Stimulated activated CD8-positive, alpha-beta memory T cell treated with anti-CD3 and anti-CD28 coated beads, Interleukin-2, amount 100 ng/mL, for 1 hour (primary cell): ENCODE measurements at places on chromosomes 2 and 18.

DNA sequence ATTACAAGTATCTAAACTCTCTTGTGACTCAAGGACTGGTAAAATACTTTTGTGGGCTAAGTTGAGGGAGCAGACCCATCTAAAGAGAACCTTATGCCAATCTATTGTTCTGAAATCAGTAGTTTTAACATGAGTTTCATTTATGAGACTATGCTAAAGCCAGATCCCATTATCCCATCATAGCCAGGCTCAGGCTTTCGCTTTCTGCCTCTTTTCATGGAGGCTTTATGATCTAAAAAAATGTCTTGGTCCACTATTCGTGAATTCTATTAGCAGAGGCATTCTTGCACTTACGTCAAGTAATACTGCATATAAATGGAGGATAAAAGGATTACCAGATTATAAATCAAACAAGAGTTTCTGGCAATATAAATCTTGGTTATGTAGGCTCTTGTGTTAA lies 1636.9 kb upstream of the ACVR2A start:
- no peak for DNase-seq

GRCh38 chr2:219073413-219074129 lies 12.8 kb upstream of the IHH start:
- no peak for DNase-seq

DNA sequence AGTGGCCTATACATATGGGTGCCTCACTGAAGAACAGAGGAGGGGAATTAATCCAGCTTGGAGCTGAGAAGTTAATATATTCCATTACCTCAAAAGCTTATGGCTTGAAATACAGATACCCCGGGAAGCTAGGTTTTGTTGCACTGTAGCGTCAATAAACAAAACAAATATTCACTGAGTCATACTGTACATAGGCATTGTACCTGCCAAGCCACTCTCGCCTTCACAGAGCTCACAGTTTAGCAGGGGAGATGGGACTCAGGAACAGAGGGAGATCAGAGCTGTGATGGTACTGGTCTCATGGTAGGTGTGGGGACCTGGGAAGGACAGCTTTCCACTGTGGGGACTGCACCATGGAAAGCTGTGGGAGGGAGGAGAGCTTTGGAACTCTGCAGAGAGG lies 111.2 kb upstream of the ST6GAL2 start:
- DNase-seq: no peak

- no peak for DNase-seq
These were observed 110.3 kb downstream of the RAB3GAP1 start for GRCh38 chr2:135162377-135162776.

DNA sequence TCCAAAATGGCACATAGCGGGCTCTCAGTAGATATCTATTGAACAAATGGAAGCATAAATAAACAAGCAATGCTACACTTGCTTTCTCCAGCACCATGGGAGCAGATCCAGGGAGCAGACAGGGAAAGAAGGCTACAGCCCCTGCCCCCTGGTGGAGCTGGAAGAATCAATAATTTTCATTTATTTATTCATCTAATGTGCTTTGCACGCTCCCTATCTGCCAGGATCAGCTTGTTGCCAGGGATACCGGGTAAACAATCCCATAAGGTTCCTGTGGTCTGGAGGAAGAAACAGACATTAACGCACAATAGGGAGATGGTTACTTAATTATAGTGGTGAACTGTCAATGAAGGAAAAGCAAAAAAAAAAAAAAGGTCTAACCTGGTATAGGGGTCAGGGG lies 40.1 kb upstream of the CLASP1 start:
- DNase-seq: no peak

GRCh38 chr18:27719680-27720079 lies 457.2 kb downstream of the CDH2 start:
- DNase-seq: no peak

- no peak for DNase-seq
These were observed 3.5 kb upstream of the IGFBP5 start for GRCh38 chr2:216698895-216699294.

- DNase-seq: no peak
These were observed 109.8 kb downstream of the AP1S3 start for GRCh38 chr2:223727562-223727961.

- no peak for DNase-seq
These were observed 22.8 kb downstream of the IL1RN start for GRCh38 chr2:113150258-113150601.

DNA sequence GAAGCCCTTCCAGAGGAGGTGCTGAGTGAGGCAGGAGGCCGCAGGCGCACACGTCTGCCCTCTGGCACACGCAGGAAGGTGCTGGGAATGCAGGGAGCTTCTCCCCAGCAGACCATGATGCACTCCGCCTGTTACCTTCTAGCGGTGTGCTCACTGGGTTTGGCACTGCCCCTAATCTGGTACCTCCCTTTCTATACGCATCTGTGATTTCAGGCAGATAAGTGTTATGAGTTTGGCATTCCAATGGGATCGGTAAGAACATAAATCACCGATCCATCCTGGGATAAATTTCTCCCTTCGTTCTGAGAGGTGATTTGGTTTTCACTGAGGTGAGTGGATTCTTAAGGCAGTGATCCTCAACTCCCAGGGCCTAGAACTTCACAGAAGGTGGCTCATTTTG lies 34.6 kb downstream of the ODC1 start:
- no peak for DNase-seq

GRCh38 chr2:123953846-123954245 lies 71.2 kb upstream of the CNTNAP5 start:
- DNase-seq: no peak

GRCh38 chr2:64727843-64728463 lies 74.2 kb upstream of the SERTAD2 start:
- DNase-seq: no peak

GRCh38 chr18:78126536-78126935 lies 853.1 kb upstream of the SALL3 start:
- DNase-seq: no peak

- no peak for DNase-seq
These were observed 10.5 kb downstream of the CROCC2 start for GRCh38 chr2:240916571-240917008.

DNA sequence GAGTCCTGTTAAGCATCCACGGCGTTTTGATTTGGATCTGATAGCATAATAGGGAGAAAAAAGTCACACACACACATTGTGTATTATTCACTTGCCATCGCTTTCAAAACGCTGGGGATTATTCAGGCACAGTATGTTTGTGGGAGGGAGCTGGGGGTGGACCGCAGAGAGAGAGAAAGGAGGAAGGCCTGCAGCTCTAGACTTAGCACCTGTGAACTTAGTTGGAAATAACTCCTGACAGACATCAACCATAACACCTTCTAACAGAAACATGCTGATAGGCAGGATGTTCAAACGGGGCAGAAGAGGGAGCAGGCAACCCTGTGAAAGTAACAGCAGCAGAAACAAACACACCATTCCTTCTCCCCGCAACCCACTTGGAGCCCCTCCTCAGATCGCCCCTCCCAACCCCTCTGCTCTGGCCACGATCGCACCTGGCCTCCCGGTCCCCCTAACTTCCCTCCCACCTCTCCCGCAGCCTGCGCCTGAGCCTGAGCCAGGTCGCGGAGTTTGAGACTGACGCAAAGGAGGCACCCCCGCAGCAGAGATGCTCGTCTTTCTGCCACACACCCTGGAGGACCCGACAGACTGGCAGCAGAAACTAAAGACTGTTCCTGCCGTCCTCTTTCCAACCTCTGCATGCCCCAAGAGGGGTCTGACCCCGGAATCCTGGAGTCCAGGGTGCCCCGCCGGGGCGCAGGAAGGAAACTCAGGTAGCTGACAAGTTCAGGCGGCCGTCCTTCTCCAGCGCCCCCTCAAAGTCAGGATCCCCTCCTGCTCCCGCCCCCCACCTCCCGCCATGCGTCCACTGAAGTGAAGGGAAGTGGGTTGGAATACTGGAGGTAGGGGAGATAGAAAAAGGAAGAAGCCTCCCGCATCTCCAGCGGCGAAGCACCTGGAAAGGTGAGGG lies 738 bp downstream of the CHST9 start:
- DNase-seq: no peak

GRCh38 chr2:866887-867286 lies 83.8 kb upstream of the SNTG2 start:
- no peak for DNase-seq

GRCh38 chr2:85457877-85458316 lies 39.4 kb downstream of the SH2D6 start:
- no peak for DNase-seq

DNA sequence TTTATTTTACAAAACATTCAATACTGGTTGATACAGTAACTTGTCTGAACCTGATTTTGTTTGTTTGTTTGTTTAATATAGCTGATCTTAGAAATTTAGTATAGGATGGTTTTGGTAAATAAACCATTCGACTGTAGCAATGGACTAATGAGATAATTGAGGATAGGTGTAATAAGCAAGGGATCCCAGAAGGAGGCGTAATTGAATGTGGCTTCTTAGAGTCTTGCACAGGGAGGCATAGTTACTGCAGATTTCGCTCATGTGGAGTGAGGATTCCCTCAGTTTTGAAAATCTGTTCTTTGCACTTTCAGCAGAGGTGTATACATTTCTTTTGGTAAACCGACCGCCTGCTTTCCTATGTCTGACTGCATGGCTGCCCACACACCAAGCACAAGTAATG lies 709.6 kb downstream of the SOCS6 start:
- no peak for DNase-seq

GRCh38 chr2:157476953-157477709 lies 33.2 kb upstream of the CYTIP start:
- DNase-seq: no peak

DNA sequence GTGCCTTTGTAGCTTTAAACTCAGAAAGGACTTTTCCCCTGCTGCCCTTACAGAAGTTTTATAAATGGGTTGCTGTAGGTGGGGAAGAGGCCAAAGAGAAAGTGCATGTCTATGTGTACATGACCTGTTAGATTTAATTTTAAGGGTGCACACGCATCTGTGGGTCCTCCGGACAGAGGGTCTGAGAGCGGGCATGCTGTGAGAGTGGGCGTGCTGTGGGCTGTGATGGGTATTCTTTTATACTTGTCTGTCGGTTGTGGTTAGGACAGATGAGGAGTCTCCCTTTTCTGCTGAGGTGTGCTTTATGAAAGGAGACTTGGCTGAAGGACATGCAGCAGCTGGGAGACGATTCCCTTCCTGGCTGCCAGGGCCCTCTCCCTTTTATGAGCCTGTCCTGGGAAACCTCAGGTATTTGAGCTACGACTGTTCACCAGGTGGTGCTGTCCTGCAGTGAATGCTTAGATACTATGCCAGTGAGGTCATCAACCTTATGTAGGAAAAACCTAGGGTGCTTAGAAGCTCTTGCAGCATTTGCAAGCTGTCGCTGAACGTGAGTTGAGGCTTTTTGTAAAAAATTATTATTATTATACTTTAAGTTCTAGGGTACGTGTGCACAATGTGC lies 67.5 kb downstream of the TANC1 start:
- DNase-seq: no peak

DNA sequence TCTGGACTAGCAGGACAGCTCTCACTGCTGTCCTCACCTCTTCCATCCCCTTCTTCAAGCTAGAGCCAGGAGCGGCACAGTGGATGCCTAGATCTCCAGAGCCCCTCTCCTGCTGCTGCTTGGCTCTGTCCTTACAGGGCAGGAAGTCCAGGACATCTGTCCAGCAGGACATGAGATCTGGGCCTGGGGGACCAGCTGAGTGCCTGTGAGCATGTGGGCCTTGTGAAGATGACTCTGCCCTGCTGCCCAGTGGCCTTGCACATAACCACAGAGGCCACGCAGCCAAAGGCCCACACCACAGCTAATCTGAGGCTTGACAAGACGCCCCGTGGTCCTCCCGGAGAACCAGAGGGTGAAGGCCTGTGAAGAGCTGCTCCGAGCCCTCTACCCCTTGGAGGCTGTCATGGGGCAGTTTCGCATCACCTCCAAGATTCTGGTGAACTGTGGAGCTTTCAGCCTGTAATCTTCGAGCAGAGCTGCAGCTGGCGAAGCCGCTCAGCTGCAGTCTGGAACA lies 516.7 kb upstream of the HS6ST1 start:
- no peak for DNase-seq

GRCh38 chr2:51299370-51299769 lies 267.4 kb upstream of the NRXN1 start:
- DNase-seq: no peak

DNA sequence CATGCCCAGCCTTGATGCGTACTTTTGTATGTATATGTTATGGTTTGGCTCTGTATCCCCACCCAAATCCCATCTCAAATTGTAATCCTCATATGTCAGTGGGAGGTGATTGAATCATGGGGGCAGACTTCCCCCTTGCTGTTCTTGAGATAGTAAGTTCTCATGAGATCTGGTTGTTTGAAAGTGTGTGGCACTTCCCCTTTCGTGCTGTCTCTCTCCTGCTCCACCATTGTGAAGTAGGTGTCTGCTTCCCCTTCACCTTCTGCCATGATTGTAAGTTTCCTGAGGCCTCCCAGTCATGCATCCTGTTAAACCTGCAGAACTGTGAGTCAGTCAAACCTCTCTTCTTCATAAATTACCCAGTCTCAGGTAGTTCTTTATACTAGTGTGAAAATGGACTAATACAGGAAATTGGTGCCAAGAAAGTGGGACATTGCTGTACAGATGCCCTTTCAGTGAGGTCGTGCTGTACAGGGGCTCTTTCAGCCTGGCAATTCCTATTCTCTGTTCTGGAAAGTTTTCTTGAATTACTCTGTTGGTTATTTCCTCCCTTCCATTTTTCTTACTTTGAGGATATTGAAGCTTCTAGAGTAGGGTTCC lies 38.2 kb downstream of the KCMF1 start:
- no peak for DNase-seq

GRCh38 chr2:38935568-38936172 lies 46.0 kb downstream of the ARHGEF33 start:
- DNase-seq: no peak

DNA sequence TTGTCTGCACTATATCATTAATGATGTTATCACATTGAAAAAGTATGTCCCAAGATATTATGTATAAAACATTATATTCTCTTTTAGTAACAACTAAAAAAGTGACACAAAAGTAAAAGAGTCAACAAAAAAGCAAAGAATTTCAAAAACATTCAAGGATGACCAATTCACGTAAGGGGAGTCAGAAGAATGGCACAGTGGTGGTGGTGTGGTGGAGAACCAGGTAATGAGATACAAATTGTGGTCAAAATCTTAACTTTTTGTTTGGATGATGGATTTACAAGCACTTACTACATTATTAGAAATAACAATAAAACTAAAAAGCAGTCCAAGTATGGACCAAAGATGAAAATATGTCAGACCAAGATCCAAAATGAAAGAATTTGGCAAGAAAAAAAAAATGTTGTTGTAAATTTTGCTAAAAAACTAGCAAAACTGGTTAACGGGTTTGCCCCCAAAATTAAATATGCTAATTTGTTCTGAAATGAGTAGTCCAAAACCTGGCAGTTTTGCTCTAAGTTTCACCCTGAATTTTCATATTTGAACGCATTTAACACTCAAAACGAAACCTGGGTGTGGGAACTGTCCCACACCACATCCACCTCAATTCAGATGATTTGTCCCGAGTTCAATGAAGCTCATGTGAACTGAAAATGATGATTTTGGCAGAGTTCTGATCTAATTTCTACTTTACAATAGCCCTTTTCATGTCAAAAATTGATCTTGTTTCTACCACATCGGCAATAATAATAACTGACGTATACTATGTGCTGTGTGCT lies 135.8 kb downstream of the IKZF2 start:
- DNase-seq: no peak
